ENCODE measurements at places on chromosomes 1 and 21.

- no peak for DNase-seq
Observed at GRCh38 chr1:16172964-16173446, 17.1 kb upstream of the EPHA2 start.

DNA sequence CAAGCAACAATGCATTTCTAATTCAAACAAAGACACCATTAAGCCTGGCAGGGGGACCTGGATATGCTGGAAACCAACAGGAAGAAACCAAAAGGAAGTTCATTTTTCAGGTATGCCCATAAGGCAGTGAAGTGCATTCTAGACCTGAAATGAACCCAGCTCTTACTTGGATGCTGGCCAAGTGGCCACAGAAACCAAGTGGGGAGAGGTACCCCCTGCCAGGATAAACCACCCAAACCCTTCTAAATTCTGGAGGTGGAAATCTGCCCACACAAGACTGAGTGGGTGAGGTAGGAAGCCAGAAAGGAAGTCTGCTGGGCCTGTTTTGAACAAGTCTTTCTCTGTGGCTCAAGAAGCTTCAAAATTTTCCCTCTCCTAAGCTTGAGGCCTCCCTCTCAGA, 2.6 kb downstream of the CD5L start:
- DNase-seq, result no peak

GRCh38 chr1:3477241-3477995, 23.0 kb downstream of the ARHGEF16 start:
- DNase-seq, result no peak

DNA sequence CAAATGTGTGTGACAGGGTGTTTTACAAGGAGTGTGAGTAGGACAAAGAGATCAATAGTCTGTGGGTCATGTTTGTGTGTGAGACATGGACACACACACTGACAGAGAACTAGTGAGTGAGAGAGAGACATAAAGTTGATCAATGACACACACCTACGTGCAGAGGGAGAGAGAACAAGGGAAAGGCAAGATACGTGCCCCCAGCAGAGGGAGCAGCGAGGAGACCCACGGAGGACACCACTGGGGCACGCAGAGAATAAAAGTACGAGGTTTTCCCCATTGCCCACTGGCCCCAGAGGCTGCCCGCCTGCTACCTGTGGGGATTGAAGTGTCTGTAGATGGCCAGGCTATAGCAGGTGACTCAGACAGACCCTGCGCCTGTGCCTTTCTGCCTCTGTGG, 130.2 kb upstream of the CSF3R start:
- no peak for DNase-seq

GRCh38 chr1:79052829-79053449, 46.4 kb upstream of the ADGRL4 start:
- DNase-seq, result no peak

GRCh38 chr1:228882771-228883450, 147.6 kb downstream of the RHOU start:
- no peak for DNase-seq

DNA sequence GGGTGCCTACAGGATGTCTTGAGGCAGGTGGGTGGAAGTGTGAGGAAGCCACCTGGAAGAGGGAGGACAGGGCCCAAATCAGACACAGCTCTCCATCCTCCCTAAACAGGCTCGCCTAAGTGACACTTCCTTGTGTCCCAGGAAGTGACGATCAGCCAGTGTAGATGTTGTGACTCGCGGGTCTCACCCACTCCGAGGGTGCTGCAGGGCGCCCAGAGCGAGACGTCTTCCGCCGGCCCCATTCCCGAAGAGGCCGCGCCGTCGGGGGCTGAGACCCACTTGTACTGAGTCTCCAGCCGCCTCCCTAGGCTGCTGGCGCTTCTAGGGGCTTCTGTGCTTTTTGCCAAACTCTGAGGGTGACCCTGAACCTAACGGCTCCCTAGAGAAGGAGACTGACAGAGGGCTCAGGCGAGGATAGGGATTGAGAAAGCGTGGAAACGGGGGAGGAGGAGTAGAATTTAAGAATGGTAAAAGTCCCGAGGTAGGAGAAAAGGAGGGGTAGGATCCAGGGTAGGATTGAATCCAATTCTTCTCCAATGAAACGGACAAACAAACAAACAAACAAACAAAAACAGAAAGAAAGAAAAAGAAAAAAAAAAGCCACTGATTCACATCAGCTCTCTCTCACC, 543 bp upstream of the MARK1 start:
- DNase-seq, result no peak

- no peak for DNase-seq
Observed at GRCh38 chr21:33155422-33155821, 74.3 kb upstream of the IFNAR2 start.

DNA sequence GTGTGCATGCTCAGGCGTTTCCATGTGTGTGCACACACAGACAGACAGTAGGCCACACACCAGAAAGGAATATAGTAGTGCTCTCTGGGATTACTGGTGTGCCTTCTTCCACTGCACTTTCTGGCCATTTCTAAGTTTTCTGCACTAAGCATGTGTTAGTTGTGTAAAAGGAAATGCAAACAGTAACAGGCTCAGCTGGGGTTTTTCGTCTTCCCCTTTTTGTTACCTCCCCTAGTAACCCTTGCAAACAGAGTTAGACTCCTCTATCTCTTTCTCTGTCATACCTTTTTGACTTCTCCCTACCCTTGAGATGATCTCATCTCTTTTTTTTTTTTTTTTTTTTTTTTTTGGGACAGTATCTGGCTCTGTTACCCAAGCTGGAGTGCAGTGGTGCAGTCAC, 196.3 kb downstream of the SDCCAG8 start:
- DNase-seq, result no peak
